Fibroblast of skin of back (primary cell): ENCODE measurements at places on chromosomes 16 and 17.
A peak's percentile ranks its signal among the peaks of the same experiment; 100 is the strongest.

DNA sequence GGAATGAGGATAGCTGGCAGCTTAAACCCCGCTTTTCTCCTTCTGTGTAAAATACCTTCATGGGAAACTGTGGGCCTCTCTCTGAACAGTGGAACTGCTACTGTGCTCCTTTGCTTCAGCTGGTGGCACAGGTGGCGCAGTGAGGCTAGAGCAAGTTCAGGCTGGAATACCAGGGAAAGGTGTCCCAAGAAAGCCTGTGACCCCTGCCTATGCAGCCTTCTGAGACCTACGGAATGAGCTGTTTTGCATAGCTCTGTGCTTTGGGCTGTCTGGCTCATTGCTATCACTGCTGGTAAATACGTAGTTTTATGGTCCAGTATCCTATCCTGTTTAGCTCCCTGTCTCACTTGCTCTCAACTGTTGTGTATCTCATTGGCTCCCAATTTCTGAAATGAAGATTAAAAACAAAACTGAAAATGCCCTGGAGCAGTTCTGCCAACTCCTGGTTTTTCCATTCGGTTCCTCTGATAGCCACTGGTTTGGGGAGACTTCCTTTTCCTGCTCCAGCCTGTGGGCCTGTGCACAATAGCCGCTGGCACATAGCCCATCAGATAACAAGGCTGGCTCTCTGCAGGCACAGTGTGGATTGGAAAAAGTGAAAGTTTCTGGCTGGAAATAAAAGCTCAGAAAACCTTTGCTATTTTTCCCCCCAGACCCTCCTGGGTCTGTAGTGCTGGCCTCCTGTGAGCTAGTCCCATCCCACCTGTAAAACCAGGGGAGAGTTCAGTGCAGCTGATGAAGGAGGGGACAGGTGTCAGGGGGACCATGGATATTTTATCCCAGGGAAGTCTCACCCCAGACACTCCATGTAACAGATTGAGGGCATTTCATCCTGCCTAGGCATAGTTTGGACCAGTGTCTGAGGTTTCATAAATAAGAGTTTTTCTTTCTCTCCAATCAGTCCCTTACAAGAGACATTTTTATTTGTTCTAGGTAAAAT, 24.0 kb downstream of the LIMD2 start:
- DNase-seq, result peak; percentile 86

- peak; percentile 57 for DNase-seq
Measured at GRCh38 chr17:44636562-44636961, 19.7 kb upstream of the MEIOC start.

DNA sequence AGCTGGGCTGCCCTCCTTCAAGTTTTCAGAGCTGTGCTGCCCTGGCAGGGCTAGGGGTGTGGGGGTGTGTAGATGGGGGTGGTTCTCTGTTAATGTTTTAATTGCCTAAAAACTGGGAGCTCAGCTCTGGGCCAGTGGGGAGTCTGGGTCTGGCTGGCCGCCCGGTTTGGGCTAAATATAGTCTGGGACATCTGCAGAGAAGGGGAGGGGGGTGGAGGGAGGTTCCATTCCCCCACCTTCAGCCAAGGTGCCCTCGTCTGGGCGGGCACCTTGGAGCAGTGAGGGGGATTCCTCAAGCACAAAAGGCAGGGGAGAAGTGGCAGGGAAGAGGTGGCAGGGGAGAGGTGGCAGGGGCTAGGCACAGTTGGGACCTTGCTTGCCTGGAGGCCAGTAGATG, 13.0 kb downstream of the RARA start:
- DNase-seq, result no peak

- DNase-seq, result peak; percentile 44
Measured at GRCh38 chr16:71610936-71611871, 14.8 kb upstream of the MARVELD3 start.

DNA sequence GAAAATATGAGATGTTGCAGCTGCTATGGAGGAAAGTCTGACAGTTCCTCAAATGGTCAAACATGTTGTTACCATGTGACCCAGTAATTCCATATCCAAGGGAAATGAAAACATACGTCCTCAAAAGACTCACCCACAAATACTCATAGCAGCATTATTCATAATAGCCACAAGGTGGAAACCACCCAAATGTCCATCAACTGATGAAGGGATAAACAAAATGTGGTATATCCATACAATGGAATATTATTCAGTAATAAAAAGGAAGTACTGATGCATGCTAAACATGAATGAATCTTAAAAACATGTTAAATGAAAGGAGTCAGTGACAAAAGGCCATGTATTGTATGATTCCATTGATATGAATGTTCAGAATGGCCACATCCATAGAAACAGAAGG, 140.2 kb downstream of the PITPNC1 start:
- no peak for DNase-seq

DNA sequence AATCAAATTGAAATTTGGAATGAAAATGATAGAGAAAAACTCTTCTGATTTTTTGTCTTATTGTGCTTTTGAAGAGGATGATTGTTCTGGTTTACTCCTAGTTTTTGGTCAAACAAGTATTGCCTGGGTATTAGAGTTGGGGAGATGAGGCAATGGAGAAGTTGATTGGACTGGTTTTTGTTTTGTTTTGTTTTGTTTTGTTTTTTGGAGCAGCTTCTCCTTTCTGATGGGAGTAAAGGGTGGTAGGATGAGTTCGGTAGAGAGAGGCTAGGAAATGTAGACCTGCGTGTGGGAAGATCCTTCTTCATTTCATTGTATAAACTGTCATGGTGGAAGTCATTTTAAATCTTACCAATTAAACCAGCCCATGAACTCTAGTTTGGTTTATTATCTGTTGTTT, 17.7 kb downstream of the ATP6V0A1 start:
- no peak for DNase-seq

- no peak for DNase-seq
Measured at GRCh38 chr17:79720705-79721292, 9.9 kb upstream of the ENPP7 start.

DNA sequence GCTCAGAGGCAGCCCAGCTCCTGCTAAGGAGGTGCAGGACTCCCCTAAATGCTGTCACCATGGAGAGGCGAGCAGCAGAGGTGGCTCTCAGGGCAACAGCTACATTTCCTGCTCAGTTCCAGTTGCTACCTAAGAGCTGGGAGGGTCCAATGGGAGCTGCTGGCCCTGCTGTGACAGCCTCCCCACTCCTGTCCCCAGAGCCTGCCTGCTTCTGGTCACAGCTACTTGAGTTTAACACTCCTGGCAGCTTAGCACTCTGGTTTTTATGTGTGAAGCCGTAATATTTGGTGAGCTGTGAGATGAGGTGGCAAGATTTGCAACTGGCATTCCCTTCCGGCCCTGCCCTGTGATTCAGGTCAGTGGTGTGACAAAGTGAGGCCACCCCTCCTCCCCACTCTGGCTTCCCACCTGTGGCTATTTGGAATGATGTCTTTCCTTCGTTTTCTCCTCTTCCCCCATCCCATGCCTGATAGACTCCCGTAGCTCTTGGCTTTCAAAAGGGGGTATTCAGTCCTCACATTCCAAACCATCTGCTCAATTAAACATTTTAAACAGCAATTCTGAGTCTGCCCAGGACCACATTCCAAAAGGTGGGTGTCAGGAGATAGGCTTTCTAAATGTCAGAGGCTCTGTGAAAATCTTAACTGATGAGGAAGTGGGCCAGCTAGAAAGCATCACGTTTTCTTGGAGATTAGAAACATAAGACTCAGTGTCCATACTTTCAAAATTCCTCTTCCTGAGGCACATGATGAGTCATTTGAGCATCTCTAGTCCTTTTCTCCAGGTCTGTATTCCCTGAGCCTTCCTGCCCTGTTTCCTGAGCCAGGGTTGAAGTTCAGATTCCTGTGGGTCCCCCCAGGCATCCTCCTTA, 42.6 kb upstream of the SKAP1 start:
- peak; percentile 72 for DNase-seq

DNA sequence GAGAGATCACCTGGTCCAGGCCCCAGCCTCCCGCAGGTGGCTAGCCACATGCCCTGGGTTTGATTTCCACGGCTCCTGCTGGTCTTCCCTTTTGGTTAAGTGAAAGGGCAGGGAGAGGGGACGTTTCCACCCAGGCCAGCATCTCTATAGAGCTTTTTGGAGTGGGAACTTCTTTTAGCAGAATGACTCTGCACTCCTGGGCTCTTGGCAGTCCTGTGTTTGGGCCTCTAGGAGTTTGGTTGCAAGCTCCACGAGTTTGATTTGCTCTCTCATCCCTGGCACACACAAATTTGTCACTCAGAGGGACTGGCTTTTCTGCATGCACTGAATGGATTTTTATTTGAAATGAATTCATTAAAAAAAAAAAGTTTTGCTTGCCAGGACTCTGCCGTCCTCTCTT, 32.8 kb downstream of the MSI2 start:
- no peak for DNase-seq

DNA sequence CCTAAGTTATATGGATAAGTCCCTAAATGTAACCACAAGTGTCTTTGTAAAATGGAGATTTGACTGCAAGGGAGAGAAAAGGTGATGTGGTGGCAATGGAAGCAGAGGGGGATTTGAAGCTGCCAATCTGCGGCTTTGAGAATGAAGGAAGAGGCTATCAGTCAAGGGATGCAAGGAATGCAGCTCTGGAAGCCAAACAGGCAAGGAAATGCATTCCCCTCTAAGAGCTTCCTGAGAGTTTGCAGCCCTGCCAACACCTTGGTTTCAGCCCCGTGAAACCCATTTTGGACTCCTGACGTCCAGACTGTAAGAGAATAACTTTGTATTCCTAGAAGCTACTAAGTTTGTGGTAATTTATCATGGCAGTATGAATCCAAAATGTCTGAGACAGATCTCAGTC, 167.3 kb upstream of the MPHOSPH6 start:
- DNase-seq, result no peak

GRCh38 chr17:81193051-81193410, 27.0 kb upstream of the AATK start:
- DNase-seq, result no peak
